ENCODE measurements at places on chromosomes 16 and 17.
A peak's percentile ranks its signal among the peaks of the same experiment; 100 is the strongest.

DNA sequence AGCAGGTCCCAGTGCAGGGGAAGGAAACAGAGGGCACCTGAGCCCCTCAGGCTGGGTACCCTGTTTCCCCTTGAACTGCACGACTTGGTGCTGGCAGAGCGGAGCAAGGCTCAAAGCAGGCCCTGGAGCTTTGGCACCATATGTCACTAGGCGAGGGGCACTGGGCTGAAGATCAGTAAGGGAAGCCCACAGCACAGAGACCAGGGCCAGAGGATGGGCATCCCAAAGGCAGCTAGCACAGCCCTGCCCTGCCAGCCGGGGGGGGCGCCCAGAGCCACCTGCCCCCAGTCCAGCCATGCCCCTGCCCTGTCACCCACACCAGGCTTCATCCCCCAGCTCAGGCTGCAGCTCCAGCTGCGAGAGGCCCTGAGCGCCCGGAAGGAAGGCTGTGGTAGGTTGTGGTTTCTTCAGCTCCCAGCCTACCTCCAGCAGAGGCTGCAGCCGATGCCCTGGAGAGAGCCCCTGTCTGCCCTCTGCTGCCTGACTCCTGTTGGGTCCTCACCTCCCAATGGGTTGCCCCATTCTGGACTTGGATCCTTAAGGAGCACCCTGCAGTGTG lies 10.9 kb downstream of the NHERF1 start:
- DNase-seq = no peak

DNA sequence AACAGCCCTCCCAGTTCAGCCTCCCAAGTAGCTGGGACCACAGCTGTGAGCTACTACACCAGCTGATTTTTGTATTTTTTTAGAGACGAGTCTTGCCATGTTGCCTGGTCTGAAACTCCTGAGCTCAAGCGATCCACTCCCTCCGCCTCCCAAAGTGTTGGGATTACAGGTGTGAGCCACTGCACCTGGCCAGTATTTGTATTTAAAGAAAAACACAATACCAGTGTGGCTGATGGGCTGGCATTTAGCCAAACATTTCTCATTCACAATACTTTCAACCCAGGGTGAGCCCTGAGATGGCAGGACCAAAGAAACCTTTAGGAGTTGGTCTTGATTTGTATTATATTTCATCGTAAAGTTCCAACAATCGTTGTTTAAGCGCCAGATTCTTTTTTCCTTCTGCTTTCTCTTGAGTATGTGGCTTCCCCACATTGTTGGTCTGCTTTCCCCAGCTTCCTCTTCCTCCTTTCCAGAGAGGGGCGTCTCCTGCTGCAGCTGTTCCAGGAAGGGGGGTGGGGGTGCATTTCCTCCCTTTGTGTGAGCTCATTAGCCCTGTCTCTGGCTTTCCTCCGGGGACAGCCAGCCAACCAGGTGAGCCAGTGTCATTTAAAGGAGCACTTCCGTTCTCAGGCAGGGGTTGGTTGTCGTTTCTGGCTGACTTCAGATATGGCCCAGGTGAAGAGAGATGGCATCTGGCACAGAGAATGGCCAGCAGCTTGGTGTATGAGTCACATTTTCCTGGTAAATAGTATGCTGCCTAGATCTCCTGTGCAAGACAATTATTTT lies 79.9 kb downstream of the GPRC5B start:
- peak; percentile 72 for DNase-seq

- DNase-seq = no peak
These were observed 278.9 kb downstream of the SNX29 start for GRCh38 chr16:12255473-12255872.

- peak; percentile 79 for DNase-seq
These were observed 143.9 kb downstream of the SNX29 start for GRCh38 chr16:12120217-12120981.

DNA sequence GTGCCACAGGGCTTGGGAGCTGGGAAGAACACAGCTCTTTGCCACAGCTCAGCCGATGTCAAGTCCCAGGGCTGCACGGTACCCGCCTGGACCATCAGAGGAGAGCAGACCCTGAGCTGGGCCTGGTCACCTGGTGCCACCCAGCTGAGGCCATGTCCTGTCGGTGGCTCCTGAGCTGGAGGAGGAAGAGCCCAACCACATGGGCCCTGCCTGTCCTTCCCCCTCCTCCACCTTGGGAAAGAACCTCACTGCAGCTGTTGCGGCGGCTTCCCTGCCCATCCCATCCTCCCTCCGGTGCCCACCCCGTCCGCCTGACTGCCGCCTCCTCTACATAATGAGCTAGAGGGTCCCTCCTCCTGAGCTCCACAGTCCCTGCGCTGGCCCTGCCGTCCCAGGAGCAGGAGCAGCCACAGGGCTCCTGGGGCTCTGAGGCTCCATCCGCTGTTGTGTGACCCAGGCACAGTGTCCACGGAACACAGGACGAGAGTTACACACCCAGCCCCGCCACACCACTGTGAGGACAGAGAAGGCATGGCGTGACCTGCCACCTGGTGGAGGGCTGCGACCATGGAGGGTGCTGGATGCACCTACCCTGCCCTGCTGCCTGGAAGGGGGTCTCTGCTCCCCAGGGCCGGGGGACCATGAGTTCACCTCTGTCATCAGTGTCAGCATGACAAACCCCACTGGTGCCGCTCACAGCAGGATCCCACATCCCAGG lies 21.4 kb upstream of the CHMP6 start:
- DNase-seq = peak; percentile 68

- DNase-seq = peak; percentile 87
These were observed 18.8 kb upstream of the PHOSPHO1 start for GRCh38 chr17:49249292-49249794.

GRCh38 chr17:56641894-56642293 lies 48.4 kb downstream of the NOG start:
- no peak for DNase-seq

DNA sequence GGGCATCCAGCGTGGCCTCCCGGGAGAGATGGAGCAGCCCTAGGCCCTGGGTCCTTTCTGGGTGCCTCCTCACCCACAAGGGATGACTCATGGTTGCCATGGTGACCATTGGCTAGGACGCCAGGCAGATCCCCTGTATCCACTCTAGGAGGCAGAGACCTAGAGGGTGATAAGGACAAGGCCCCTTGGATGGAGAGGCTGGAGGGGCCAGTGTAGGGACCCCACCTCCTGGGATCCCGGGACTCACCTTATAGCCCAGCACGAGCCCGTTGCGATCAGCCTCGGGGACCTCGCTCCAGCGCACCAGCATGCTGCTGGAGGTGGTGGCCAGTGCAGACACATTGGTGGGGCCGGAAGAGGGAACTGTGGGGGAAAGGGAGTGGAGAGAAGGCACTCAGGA lies 82.2 kb upstream of the CDC42EP4 start:
- DNase-seq = peak; percentile 10

GRCh38 chr17:19905502-19905901 lies 37.8 kb upstream of the ULK2 start:
- DNase-seq = no peak

DNA sequence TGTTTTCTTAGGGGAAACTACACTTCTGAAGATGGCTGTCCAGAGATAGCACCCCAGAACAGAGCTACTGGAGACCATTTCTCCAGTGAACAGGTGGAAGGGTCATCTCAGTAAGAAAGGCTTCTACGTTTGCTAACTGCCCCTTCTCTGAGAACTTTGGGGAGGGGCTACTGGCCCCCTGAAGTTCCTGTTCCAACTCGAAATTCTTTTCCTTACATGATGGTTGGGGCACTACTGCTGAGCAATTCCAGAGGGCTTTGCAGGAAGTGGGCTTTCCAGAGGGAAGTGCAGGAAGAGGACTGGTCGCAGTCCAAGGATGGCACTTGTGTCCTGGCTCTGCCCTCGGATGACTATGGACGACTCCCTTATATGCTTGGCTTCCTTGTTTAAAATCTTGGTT lies 31.2 kb downstream of the TOM1L2 start:
- no peak for DNase-seq

DNA sequence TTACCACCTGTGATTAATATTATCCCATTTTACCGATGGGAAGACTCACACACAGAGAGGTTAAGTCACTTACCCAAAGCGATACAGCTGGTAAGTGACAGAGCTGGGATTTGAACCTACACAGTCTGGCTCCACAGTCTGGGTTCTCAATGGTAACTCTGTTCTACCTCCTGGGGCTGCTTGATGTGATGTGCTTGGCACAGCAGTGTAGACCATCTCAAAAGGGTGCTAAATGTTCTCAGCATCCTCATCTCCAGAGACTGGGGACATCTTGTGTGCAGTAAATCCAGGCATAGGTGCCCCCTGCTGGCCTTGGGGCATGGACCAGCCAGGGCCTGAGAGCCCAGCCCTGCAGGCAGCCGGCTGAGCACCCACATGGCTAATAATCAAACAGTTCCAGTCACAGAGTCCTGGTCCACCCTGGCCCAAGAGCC lies 15.4 kb upstream of the KATNB1 start:
- peak; percentile 58 for DNase-seq

- no peak for DNase-seq
These were observed 98.2 kb upstream of the WSCD1 start for GRCh38 chr17:5971969-5972368.

DNA sequence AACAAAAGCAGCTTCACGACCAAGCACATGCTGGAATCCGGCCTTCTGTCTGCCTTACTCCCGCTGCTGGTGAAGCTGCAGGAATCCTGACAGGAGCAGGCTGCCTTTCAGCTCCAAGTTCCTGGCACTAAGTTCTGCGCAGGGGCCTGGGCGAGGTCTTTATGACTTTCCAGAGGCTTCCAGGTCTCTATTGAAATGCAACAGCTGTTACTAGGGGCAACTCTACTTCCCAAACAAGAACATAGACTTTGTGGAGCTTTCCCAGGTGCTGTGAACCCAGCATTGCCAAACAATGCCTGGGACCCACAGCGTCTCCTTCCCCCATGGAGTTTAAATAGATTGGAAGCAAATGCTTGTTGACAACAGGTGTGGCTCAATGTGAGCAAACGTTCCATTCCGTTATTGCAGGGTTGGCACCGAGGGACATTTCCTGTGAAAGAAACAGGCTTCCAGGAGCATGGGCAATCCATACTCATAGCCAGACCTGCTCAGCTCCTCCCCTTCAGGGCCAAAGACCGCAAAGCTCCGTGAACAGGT lies 156.0 kb downstream of the CDH13 start:
- DNase-seq = peak; percentile 60

DNA sequence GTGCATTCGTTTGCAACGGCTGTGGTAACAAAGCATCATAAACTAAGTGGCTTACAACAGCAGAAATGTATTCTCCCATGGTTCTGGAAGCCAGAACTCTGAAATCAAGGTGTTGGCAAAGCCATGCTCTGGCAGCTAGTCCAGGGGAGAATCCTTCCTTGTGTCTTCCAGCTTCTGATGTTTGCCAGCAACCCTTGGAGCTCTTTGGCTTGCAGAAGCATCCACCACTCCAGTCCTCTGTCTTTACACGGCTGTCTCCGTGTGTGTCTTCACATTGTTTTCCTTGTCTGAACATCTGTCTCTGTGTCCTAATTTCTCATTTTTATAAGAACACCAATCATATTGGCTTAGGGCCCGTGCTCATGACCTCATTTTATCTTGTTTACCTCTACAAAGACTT lies 265.3 kb upstream of the HSBP1 start:
- DNase-seq = no peak

DNA sequence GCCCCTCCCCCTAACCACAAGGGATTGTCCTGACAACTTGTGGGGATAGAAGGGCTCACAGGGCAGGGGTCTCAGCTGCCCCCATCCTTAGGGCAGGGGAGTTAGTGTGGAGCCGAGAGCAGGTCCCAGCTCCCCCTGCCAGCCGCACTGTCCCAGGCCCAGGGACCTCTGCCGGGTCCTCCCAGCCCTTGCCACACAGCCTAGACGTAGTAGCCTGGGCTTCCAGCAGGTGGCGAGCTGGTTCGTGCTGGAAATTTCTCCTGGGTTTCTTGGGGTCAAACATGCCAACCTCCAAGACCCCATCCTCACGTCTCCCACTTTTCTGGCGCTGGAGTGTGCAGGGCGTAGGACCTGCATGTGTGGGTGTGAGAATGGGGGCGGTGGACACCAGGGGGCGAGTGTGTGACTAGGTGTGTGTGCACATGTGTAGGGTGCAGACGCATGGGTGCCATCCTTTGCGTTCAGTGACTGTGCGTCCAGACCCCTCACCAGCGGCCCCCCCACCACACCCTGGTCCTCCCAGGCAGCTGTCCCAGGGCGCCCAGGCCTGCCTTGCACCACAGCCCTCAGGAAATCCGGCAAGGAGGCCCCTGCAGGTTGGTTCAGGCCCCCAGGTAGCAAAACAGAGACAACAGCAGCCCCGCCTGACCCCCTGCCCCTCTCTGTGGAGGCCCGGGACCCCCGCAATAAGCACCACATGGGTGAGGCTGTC lies 29.5 kb downstream of the SBK1 start:
- DNase-seq = no peak

DNA sequence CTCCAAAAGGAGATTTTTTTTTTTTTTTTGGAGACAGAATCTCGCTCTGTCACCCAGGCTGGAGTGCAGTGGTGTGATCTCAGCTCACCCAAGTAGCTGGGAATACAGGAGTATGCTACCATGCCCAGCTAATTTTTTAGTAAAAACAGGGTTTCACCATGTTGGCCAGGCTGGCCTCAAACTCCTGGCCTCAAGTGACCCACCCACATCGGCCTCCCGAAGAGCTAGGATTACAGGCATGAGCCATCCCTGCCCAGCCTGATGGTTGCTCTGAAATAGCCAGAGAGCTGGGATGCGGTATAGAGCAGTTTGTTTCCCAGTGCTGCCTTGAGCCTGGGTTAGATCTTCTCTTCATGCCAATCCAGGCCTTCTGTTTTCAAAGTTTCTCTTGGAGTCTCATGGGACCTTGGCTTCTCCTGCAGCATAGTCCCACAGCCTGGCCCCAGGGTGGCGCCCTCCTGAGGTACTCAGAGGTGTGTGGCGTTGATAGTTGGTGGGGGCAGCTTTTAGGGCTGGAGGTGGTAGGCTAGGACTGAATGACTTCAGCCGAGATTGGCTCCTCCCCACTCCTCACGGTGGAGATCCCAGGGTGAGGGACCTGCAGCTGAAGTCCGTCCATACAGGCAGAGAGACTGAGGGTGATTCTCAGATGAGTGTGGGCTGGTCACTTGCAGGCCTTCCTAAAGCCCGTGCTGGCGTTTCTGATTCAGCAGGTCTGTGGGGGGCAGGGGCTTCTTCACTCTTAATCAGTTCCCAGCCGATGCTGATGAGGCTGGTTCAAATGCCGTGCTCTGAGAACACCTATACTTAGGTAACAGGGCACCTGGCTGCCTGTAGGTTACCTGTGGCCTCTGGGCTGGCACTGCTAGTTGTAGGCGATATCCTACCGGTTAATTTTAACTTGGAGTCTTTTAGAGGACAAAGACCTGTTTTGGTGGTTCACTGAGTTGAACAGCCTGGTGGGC lies 52.0 kb downstream of the TNFRSF13B start:
- peak; percentile 8 for DNase-seq

DNA sequence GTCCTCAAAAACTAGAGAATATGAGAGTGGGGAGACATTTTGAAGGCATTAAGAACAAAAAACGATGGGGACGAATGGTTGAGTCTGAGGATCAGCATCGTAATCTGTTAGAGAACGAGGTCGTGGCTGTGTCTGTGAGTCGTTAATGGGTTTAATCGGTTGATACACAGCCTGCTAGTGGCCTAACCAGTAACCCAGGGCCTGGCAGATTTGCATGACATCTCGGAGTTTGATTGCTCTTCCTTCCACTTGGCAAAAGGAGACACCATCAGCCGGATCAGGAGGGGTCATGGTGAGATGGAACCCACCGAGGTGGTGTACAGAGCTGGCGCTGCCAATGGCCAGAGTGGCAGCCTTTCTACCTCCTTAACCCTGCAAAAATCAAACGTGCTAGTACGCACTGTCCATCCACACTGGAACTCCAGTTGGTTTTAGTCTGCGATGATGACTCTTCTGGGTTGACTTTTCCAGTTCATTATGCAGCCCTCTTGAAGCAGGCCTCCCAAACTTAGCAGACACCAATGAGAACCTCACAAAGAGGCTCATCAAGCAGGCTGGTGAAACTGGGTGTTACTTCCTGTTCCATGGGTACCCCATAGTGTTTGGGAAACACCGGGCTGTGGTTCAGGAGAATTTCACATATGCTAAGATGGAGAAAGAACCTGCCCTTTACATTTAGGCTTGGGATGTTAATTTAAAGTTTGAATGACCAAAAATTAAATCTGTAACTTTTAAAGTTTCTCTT lies 4.1 kb downstream of the HS3ST3B1 start:
- DNase-seq = no peak
